ENCODE measurements at places on chromosomes 13 and 19. TPM values are rescaled to one million over a fixed set of nuclear protein-coding genes. Genes with fewer than 3 reads are reported as not detected.

CDADC1 gene
- total RNA-seq = 6.9 TPM

DNA sequence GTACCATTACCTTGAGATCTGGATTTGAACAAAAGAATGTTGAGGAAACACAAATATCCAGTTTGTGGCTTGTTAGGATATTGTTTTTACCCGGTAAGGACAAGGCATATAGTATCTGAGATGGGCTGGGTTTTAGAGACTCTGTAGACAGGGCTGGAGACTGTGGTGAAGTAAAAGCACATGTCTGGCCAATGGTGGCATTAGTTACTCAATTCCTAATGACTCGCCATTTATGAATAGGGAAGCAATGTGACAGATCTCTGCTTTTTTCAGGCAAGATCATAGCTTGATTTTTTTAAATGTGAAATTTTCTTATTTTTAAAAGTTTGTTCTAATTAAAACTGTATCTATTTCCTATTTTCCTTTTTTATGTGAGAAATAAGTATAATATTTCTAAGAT, 371.1 kb upstream of the SPRY2 start:
- DNase-seq = no peak

GRCh38 chr13:99514801-99515200, 13.5 kb downstream of the TM9SF2 start:
- no peak for DNase-seq

- DNase-seq = no peak
These were observed 65.1 kb downstream of the ZNF823 start for GRCh38 chr19:11673608-11674041.

DNA sequence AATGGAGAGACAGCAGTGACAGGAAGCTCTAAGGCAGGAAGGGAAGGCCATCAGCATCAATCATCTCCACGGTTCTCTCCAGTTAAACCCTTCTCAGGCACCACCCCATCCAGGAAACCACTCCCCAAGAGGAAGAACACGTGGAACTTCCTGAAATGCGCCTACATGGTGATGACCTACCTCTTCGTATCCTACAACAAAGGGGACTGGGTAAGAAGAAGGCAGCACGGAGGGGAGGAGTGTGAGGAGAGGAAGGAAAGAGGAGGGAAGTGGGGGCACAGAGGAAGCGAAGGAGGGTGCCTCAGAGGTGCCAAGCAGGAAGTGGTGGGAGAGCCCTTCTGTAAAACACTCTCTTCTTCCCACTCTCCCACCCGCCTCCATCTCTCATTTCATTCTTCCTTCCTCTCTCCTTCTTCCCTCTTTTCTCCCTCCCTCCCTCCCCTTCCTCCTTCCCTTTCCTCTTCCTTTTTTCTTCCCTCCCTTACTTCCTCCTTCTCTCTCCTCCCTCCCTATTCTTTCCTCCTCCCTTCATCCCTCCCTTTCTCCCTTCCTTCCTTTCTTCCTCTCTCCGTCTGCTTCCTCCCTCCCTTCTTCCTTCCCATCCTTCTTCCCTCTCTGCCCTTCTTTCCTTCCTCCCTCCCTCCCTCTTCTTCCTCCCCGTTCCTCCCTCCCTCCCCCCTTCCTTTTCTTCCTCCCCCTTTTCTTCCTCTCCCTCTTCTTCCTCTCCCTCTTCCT, 12.6 kb downstream of the ZSCAN5A start:
- no peak for DNase-seq

DNA sequence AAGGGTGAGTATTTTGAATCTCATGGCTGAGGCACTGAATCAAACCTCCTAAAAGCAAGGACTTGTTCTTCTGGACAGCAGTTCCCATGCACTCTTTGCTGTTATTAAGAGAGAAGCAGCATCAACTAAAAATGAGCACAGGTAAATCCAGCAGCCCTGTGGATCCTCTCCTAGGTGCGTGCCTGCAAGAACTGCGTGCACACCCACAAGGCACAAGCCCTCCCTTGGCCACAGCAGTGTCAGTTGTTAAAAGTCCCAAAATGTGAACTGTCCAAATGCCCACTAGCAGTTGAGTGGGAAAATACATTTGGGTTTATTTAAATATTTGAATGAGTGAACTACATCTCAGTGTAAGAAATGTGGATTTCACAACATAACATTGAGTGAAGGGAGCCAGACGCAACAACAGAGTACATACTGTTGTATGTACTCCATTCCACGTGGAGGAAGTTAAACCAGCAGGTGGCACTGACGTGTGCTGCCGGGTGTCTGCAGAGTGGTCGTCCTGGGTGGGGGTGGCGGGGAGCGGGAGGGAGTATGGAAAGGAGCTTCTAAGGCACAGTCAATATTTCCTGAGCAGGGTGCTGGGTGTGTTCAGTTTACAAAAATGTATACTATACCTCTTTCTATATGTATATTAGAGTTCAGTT, 266.4 kb downstream of the NALCN start:
- peak; percentile 9 for DNase-seq

DNA sequence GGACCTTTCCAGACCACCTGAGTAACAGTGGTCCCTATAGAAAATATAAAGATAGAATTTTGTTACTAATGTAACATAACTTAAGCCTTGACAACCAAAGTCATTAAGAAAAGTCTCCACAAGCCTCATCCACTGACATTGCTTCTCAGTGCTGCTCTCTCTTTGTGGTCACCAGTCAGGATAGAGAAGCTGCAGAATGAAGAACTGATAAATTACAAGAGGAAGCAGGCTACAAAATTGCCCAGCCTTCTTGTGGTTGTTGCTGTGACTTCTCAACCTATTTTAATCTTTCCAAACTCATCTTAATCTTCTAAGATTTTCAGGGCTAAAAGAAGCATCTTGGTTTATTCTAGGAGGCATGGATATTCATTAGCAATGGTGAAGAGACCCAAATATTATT, 343.8 kb downstream of the MZT1 start:
- DNase-seq = no peak
